NCI-H2081 treated with DMSO at 0.1 percent for 48 hours (cell line): ENCODE measurements at places on chromosomes 11 and 22.

DNA sequence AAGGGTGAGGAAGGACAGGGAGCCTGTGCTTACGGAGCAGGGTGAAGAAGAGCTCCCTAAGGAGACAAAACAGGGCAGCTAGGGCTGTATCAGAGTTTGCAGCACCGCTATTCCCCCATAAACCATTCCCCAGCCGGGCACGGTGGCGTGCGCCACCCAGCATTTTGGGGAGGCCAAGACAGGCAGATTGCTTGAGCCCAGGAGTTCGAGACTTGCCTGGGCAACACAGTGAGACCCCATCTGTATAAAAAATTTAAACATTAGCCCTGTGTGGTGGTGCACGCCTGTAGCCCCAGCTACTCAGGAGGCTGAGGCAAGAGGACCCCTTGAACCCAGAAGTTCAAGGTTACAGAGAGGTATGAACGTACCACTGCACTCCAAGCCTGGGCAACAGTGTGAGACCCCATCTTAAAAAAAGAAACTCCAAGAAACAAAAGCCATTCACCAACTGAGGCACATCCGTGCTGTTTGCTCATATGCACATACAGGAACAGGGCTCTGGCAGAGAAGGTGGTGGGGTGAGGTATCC, 4.7 kb downstream of the GAL3ST1 start:
- DNase-seq, result no peak

DNA sequence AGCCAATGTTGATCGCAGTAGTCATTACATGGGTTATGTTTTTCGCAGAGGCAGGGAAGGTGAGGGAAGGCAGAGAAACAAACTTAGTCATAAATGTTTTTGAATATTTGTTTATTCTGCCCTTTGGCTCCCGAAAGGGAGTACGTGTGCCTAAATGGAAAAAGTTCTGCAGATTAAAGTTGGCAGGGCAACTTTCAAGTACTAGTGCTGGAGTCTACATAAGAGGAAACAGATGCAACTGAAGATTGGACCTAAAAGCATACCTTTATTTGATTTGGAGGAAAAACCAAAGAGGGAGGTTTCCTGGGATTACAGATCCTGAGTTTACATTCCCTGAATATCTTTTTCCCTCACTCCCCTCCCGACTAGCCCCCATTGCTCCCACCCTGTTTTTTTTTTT, 5.7 kb downstream of the HSD17B12 start:
- no peak for DNase-seq

- DNase-seq, result no peak
Observed at GRCh38 chr11:19889531-19889930, 176.9 kb downstream of the NAV2 start.

DNA sequence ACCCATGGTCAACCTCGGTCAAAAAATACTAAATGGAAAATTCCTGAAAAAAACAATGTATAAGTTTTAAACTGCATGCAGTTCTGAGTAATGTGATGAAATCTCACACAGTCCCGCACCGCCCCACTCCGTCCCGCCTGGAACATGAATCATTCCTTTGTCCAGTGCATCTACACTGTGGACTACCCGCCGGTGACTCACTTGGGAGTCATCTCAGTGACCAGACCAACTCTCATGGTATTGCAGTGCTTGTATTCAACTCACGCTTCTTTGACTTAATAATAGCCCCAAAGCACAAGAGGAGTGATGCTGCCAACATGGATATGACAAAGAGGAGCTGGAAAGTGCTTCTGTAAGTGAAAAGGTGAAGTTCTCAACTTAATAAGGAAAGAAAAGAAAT, 48.8 kb downstream of the ARHGAP32 start:
- DNase-seq, result no peak

DNA sequence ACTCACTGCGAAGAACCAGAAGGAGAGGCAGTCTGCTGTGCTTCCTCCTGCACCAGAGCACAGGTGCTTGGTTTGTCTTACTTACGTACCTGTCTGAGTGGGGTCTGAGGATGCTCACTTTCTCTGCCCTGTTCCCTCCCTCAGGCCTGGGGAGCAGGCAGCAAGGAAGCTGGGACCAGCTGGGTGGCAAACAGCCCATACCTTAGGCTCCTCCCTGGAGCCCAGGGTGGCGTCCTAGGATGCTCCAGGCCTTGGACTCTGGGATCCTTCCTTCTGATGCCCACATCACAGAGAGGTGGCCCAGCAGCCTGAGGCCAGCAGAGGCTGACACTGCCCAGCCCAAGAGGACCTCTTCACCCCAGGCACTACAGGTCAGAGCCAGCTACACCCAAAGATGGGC, 593.2 kb downstream of the BRD1 start:
- DNase-seq, result no peak

- no peak for DNase-seq
Observed at GRCh38 chr11:134754521-134755198, 342.6 kb upstream of the B3GAT1 start.

DNA sequence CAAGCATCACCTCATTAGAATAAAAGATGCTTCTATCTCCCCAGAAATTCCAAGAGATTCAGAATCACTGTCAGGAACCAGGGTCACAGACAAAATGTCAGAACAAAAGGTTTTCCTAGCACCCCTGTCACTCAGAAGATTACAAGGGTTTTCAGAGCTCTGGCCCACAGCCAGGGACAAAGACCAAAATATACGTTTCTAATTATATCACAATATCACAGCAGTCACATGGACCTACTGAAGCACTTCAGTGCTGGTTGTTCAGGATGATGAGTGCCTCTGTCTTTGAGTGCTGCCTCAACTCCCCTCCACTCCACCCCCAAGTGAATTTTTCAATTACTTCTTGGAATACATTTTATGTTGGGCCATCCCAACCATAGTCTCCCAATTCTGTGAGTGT, 21.9 kb upstream of the RTL6 start:
- DNase-seq, result no peak

DNA sequence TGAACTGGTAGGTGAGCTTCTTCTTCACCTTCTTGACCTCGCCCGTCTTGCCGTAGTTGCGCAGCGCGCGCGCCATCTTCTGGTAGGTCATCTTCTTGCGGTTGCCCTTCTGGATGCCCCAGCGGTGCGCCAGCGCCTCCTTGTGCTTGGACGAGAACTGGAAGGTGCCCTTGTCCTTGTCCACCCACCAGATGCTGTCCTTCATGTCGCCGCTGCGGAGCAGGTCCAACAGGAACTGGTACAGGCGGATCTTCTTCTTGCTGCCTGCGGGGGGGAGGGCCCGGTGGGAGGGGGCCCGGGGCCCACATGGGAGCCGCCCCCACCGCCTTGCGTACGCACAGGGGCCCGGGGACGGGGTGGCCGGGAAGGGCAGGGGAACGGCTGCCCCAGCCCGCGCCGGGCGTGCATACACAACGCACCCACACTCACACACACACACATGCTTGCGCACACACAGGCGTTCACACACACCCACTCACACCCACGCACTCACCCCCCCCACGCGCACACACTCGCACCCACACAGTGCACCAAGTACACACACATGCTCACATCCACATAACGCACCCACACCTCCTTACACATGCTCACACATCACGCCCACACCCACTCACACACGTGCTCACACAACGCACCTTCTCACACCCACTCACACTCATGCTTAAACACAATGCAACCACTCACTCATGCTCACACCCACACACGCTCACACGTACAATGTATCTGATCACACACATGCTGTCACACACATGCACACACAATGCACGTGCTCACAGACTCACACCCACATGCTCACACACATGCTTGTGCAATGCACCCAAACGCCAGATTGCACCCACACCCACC, 3.0 kb upstream of the MYBPC3 start:
- DNase-seq, result peak; percentile 78

DNA sequence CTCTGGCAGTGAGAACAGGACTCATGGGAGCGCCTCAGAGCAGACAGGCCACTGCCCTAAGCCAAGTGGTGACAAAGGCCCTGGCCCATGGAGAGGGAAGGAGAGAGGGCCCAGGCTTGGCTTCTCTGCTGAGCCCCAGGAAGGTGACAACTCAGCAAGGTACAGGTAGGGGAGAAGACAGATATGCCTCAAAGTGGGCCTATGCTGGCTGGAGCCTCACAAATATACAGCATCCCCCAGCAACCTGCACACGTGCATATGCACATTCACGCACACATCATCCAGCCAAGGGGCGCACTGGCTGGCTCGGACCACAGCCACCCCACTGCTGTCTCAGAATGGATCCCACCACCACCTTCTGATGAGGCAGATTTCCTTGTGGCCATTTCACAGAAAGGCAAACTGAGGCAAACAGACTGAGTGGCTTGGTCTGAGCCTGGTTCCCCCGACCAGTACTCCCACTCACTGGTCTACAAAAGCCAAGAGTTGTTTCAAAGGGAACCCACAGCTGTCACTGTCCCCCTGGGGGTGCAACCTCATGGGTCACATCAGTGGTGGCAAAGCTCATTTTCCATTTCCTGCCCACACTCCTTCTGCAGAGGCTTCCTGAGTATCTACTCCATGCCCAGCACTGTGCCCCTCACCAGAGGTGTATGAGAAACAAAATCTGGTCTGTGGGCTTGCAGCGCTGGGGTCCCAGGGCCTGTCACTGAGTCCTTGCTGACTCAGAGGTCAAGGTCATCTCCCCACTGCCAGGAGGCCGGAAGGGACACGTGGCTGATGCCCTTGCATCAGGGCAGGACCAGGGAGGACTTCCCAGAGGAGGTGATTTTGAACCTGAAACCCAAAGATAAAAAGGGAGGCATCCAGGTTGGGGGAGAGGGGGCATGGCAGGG, 67.3 kb upstream of the PRR5 start:
- DNase-seq, result no peak
